RKO (cell line): ENCODE measurements at places on chromosomes 4 and X.

DNA sequence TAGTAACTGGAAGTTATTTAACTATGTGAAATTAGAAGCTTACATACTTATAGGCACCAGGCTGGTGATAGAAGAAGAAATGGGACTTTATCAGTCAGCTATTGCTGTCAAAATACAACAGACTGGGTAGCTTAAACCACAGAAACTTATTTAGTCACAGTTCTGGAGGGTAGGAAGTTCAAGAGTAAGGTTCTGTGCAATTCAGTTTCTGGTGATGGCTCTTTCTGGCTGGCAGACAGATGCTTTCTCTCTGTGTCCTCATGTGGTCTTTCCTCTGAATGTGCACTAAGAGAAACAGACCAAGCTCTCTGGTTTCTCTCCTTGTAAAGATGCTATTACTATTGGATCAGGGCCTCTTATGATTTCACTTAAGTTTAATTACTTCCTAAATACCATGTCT is 92.1 kb upstream of the ANKRD50 start:
- DNase-seq: no peak

DNA sequence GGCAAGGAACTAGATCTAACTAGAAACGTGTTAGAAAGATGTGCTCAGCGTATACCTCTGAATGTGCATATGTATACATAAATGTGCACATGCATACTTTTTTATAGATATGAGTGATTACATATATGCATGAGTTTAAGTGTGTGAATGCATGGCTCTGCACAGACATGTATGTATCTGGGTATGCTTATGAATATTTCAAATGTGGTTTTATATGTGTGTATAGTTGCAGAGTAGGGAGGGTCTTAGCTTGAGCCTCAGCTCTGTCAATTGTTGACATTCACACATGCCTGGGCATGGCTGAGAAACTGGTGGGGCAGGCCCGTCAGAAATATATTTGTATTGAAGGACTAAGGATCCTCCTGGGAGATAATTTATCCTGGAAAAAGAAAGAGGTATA is 31.1 kb downstream of the RAP2C start:
- DNase-seq: no peak

DNA sequence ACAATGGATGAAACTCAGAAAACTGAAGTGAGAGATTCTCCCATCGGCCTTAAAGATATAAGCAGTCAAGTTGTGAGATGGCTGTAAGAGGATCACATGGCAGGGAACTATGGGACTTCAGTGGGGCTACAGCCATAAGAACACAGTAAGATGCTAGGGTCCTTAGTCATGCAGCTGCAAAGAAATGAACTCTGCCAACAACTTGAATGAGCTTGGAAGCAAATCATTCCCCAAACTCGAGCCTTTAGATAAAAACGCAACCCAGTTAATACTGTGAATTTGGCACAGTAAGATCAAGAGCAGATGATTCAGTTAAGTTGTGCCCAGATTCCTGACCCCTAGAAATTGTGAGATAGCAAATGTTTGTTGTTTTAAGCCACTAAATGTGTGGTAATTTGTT is 117.3 kb downstream of the FAM13A start:
- no peak for DNase-seq

- DNase-seq: no peak
These were observed 34.8 kb downstream of the KLHL5 start for GRCh38 chr4:39096847-39097246.

- peak; percentile 14 for DNase-seq
These were observed 402.8 kb upstream of the NWD2 start for GRCh38 chr4:36841583-36842326.

- DNase-seq: no peak
These were observed 177.5 kb downstream of the AASDH start for GRCh38 chr4:56209767-56210166.

DNA sequence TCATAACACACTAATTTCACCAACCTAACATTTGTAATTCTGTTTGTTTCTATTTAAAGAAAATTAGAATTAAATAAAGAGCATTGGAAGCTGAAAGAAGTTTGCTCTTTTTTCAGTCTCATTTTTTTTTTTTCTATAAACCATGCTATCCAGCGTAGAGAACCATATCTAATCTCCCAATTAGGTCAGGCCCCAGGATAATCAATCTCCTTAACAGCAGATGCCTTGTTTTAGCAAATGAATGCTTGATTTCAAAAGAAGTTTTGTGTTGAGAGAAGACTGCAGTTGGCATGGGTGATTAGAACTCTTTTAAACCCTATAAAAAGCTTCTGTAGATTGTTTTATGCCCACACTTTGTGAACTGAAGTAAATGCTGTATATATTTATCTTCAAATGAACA is 15.6 kb upstream of the MAD2L1 start:
- no peak for DNase-seq

GRCh38 chrX:103498786-103499185 is 20.5 kb downstream of the RAB40A start:
- no peak for DNase-seq

GRCh38 chrX:22652596-22652995 is 347.2 kb upstream of the DDX53 start:
- peak; percentile 82 for DNase-seq

DNA sequence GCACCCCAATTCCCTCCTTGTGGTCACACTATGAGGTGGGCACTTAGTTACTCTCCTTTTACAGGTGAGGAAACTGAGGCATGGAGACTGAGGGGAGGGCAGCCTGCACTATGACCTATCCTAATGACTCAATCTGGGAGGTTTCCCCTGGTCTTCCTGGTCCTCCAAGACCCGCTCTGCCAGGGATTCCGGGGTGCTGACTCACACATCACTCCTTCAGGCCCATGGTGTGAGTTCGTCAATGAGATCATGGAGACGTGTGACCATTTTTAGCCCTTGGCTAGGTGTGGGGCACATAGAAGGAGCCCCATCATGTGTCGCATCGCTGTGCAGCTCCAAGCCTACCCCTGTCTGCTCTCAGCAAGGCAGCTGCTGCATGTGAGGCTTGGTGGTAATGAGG is 32.4 kb upstream of the BCOR start:
- peak; percentile 65 for DNase-seq

- DNase-seq: peak; percentile 12
These were observed 505.5 kb downstream of the ANKRD50 start for GRCh38 chr4:124206779-124207605.

GRCh38 chr4:3308691-3309090 is 15.9 kb downstream of the RGS12 start:
- DNase-seq: no peak

DNA sequence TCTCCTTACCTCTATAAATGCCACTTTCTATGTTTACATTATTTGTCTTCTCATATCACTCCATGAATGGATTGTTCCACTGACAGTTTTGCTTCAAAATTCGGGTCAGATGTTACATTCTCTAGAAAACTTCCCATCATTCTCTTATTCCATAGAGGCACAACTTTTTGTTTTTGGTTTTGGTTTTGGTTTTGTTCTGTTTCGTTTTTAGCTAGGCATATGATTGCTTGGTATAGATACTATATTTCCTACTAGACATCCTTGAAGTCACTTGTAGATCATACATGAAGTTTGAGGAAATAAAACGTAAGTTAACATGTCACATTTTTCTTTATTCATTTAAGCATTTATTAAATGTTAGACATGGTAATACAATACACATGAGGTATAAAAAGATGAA is 961.0 kb downstream of the PCDH18 start:
- no peak for DNase-seq

- DNase-seq: no peak
These were observed 61.5 kb upstream of the AP1S2 start for GRCh38 chrX:15915959-15916703.

DNA sequence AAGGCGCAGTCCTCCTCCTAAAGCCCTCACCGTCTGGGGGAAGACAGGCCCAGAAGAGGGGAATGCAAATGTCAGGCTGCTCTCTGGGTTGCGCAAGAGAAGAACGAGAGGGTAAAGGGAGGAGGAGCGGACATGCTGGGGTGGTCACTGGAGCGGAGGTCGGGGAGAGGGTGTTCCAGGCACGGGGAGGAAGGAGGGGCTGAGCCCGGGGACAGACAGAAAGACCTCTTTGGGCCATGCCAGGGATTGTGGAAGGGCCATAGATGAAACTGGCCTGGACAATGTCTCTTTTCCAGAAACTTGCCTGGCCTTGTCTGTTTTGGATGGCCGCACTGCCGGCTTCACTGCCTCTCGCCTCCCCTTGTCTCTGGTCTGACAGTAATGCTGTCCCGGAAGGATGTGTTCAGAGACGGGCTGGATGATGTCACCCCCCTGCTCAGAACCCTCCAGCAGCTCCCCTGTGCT is 121.0 kb downstream of the SORCS2 start:
- DNase-seq: no peak

DNA sequence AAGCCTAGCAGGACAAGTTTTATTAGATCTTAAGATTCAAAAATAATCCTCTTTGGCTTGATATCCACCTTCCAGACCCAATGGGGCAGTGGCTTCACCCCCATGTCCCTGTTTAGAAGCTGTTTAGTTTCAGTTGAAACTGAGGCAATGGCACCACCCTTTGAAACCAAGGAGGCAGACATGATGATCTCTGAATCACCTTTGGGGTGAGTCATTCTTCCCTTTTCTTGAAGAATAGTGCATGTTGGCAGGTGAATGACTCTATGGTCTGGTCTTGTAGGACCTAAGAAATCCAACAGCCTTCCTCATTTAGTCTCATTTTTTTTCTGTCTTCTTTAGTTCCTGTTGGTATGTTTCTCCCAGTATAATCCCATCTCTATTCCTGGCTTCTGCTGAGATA is 29.5 kb upstream of the BMP15 start:
- peak; percentile 4 for DNase-seq

DNA sequence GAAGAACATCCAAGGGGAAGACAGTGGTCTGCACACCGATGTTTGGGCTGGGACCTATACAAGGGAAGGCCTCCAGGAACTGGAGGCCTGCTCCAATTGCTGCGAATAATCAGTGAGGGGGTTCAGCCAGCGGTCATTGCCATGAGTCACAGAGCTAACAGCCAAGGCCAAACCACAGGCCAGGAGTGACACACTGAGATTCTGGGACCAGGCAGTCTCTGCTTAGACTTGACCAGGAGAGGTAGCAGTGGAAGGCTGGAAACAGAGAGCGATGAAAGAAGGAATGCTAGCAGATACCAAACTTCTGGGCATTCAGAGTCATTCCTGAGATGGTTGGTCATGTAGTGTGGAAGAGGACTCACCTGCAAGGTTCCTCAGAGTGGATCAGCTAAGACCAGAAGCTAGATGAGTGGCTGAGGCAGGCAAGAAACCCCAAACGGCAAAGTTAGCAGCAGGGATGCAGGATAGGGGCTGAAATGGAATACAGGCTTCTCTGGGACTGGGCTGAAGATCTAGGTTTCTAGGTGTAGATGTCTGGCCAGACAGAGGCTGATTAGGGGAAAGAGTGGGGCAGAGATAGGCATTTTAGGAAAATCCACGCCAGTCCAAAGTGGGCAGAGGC is 54.7 kb downstream of the CNGA2 start:
- peak; percentile 56 for DNase-seq

GRCh38 chr4:148982200-148982599 is 540.0 kb upstream of the NR3C2 start:
- no peak for DNase-seq

GRCh38 chrX:16606142-16606720 is 43.7 kb upstream of the S100G start:
- no peak for DNase-seq

DNA sequence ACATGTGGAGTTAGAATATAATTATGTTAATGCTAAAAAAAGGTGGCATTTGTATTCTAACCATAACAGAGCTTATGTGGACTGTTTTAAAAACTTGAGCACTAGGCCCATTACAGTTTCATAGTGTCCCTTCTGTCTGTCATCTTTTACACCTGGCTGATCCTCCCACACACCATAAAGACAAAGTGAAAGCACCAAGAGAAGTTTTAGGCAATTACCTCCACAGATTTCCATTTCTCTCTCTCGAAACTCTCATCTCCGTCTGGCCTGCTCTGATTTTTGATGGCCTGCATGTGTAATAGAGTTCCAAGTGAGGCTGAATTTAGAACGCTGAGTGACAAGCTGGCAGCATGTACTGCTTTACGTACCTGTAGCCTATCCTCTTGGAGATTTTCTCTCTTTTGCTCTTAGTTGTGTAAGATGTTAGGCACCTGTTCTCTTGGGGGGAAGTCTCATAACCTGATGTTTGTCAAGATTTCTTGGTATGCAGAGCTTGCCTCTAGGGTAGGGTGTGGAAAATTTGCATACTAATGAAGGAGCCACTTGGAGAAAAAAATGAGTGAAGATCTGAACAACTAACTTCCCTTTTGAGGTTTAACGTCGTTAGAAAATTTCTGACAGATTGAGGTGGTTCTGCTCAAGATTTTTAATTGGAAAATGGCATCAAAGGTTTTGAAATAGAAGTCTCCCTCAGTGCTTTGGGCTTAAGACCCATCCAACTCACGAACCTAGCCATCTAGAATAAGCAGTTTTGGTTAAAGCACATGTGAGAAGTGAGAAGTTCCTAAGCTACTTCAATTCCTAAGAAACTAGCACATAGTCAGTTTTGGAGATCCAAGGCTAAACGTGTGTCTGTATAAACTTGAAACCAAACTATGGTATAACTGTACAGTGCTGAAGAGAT is 57.6 kb upstream of the RAP1GDS1 start:
- no peak for DNase-seq

GRCh38 chrX:11285651-11286050 is 7.6 kb upstream of the AMELX start:
- DNase-seq: no peak

DNA sequence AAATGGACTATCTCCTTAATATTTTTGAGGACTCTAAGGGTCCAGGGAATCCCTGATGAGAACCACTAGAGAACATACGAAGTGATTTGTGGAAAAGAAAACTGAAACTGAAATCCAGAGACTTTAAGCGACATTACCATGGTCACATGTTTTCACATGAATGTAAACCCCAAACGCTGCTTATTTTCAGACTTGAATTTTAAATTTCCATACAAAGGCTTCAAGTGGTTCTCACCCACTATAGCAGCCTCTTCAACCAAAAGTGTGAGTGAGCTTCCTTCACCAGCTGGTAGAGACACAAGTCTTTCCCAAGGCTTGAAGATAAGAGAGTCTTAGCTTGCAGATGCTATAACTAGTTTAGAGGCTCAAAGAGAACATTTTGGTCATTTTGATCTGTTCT is 232.7 kb downstream of the MGST2 start:
- no peak for DNase-seq

DNA sequence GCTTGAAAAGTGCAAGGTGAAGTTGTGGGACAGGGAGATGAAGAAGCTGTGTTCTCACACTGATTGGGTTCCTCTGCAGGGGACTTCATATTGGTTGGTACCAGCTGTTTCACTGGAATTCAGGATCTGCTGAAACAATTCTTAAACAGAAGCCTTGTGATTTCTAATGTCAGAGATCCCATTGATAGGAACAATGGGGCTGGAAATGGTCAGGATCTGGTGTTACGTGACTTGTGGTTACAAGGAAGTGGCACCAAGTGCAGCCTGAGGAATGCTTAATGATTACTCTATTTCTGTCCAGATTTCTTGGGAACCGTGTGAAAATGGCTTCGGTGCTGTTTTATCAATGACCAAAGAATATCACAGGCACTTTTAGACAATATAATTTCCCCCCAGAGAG is 68.1 kb downstream of the MOSPD2 start:
- no peak for DNase-seq

GRCh38 chr4:152075253-152075928 is 314.6 kb upstream of the GATB start:
- DNase-seq: no peak
